ENCODE measurements at places on chromosomes 4 and X.

GRCh38 chr4:69907151-69907550 lies 23.7 kb upstream of the CSN1S1 start:
- DNase-seq = no peak

DNA sequence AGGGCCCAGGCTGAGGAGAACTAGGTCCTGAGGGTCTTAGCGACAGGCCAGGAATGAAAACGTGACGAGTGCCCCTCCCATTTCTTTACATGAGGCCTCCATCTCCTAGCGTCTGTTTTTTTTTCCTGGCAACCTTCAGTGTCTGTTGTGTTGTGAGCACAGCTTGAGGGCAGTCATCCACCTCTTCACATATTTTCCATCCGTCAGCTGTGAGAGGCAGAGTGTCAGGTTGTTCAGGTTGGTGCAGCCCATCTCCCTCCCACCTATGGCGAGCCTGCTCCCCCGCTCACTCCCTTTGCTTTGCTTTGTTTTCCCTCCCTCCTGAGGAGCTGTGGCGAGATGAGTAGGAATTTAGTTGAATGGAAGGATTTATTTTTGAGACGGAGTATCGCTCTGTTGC lies 51.7 kb upstream of the CHRNA9 start:
- no peak for DNase-seq

DNA sequence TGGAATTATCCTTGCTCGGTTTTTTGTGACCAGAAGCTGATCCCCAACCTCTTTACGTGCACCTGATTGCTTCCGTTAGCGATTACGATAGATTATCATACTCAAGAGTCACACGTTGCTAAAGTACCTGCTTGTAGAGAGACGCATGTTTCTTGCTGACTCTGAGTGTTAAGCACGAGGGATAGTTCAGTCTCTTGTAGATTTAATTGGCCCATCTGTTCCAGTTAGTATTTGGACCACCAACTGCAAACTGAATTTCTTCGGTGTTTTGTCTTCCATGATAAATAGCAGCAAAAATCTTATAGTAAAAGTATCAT lies 516 bp upstream of the COX18 start:
- DNase-seq = no peak

GRCh38 chrX:116317409-116317808 lies 119.0 kb upstream of the SLC6A14 start:
- DNase-seq = no peak

DNA sequence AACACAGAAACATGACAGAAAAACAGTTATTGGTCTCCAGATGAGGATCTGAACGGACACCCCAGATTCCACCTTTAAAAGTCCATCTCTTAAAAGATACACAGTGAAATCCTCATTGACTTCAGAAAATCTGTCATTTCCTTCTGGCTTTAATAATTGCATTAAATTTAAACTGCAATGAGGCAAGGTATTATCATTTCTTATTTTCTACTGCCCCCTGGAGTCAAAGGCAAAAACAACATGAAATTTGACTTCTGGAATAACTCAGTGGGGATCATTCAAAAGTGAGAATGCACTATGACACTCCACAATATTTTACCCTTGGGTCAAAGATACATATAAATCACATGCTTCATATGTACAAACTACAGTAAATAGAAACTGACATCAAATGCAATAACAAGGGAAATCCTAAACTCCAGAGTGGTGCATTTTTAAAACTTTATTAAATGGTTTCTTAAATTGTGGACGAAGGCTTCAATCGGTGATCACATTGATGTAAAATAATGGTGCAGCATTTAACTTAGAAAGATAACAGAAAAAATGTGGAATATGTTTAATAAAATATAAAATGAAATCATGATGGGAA lies 56.4 kb upstream of the SPANXN1 start:
- DNase-seq = no peak
